Posterior vena cava (tissue), 2 donors: ENCODE measurements at places on chromosomes 7 and 10.

- peak; percentile 63 for DNase-seq
Measured at GRCh38 chr7:2544541-2545188, 10.7 kb downstream of the BRAT1 start.

DNA sequence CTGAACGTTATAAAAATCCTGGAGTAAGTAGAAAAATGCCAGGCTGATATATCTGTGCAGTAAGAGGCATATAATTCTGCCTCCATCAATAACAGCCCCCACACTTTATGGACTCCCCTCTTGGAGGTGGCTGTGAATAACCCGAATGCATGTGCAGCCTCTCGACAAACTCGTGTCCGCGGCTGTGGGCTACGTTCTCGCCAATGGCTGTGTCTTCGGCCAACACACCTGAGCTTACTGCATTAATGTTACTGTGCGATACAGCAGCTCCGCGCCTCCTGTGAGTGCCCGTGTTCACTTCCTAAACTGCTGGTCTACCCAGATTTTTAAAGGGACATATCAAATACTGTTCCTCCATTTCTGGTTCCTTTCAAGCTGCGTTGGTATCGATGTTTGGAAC, 209.4 kb downstream of the ADARB2 start:
- peak; percentile 65 for DNase-seq

DNA sequence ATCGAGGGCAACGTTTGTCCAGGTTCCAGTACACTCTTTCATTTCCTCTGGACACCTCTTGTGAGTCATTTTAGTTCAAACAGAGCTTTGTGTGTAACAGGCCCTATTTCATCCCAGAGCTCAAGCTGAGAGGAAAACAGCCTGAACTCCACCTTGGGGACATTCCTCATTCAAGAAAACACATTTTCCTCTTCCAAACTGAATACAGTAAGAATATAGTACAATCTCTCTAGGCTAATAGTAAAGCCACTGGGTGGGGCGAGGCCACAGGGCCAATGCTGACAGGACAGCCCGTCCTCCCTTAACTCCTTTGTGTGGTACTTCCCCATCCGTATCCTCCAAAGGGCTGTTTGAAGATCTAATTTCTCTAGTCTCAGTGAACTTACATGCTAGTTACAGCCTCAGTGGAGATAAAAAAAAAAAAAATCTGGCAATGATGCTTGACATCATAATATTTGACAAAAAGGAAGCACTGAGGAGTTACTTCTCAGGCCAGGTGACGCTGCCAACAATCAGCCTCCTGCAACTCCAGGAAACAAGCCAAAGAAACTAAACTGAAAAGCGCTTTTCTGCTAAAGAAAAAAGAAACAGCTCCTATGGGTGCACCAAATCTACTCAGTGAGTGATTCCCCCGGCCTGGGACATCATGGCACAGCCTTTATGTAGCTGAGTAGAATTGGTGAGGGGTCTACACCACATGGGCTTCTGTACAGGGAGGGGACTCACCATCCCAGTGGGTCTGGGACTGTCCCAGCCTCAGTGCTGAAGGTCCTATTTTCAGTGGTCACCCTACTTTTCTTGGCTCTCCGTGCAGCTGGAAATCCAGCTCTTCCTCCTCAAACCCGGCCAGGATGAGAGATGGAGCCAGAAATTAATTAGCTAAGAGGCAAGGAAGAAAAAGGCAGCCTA, 238.2 kb upstream of the NEBL start:
- no peak for DNase-seq

- DNase-seq: no peak
Measured at GRCh38 chr10:69290993-69291392, 12.7 kb downstream of the HK1 start.

DNA sequence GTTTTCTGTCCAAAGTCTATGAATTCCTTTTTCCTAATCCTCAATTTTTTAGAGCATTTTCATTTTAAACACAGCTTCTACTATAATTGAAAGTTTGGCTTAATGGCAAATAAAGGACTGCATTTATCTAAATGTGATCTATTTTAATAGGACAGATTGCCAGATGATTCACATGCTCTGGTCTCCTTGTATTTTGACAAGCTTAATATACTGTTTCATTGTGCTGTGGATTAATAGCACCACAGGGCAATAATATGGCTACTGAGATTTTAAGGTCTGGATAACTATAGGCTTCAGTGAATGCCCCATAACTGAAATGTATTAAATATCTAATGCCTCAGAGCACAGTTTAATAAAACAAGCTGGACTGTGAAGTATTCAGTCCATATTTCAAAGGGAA, 1362.8 kb downstream of the XPNPEP1 start:
- no peak for DNase-seq

DNA sequence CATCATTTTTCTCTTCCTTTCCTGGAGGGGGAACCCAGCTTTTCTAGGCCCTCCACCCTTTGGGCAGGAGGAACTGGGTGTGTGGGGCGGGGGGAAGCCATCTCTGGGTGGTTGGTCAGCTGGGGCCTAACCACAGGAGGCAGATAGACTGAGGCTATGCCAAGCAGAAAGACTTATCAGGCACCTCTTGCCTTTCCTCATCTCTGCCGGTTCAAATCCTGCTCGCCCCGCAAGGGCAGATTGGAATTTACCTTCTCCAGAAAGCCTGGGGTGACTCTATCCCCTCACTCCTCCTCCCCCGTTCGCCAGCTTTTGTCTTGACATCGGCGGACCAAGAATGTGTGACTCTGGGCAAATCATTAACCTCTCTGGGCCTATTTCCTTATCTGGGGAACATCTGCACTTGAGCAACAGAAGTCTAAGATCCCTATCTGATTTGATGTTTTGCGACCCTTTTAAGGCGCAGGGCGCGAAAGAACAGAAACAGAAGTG, 584 bp upstream of the GARS1 start:
- DNase-seq: peak; percentile 79

DNA sequence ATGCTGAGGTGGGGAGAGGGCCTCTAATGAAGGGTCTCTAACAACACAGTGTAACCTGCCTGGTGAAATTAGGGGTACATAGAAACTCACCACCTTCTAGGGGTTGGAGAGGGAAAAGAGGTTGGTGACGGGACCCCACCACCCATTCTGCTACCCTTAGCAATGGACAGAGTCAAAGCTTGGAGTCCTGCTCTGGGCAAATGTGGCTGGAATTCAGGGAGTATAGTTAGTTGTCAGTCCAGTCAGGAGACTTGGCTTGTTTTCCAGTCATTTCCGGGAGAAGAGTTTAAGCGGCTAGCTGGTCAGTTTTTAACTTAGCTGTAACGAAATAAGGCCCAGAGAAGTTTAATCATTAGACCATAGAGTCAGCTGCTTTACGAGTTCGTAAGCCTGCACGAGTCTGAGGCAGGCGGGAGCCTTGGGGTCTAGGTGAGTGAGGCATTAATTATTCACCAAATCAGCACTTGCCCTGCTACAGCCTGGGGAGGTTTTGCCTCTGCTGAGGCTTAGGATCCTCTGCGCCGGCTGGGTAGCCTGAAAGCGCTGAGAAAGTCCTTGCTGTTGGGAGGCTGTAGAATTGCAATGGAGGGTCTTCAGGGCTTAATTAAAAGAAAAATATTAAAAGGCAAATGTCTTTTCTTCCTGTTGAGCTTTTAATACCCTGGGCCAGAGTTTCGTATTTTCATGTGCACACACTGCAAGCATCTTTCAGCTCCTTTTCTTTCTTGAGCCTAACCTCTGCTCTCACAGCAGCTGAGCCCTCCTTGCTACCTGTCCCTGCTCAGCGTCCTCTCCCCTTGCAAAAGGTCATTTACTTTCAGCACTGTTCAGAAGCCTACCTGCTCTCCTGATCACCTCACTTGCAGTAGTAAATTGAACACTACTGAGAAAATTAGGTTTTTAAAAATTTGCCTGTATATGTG, 1.5 kb upstream of the LAMB1 start:
- no peak for DNase-seq

DNA sequence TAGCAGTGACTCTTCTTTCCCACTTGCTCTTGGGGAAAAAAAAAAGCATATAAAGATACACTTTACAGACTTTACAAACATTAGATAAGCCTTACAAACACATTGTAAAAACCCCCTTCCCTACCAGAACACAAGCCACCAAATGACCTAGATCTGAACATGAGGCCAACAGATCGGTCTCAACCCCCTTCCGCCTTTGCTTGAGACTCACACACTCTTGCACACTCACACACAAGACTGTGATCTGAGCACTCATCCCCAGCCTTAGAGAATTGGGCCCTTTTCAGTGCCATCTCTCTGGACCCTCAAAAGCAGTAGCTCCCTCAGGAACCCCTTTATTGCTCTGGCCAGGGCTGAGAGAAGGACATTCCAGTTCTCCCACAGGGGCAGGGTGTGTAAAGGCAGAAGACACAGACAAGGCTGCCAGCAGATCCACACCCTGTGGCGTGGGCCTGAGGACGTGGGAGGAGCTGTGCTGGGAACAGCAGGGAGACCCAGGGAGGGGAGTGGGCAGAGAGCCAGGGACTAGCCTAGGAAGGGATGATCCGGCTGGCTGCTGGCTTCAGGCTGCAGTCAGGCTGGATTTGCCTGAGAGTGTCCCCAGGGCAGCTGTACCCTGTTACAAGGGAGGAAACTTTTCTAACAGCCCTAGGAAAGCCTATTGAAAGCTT, 206.7 kb downstream of the KIAA1217 start:
- peak; percentile 94 for DNase-seq

- DNase-seq: peak; percentile 71
Measured at GRCh38 chr7:50676740-50677637, 105.7 kb downstream of the GRB10 start.

DNA sequence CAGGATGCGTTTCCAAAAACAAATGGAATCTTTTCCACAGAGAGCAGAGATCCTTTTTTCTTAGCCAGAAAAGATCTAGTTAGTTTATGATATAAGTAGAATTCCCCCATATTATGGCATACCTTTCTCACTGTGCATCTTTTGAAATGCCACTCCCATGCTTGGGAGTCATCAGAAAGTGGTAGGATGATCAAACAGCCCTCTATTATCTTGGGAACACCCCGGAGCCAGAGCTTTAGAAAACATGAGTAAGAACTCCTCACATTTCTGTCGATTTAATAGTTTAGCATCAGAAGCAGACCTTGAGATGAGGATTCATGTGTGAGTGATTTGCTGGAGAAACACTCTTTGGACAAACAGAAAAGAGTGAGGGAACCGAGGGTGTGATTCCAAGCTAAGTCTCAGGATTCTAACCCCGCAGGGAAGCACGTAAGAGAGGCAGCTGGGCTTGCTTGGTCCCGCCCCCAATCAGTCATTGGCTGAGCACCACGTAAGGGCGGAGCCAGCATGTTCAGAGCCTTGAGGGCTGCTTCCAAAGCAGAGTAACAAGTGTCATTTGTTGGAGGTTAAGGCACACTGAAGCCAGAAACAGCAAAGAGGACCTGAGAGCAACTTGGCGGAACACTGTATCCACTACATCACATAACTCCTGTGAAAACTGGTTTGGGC, 43.7 kb upstream of the NXPH1 start:
- DNase-seq: no peak

DNA sequence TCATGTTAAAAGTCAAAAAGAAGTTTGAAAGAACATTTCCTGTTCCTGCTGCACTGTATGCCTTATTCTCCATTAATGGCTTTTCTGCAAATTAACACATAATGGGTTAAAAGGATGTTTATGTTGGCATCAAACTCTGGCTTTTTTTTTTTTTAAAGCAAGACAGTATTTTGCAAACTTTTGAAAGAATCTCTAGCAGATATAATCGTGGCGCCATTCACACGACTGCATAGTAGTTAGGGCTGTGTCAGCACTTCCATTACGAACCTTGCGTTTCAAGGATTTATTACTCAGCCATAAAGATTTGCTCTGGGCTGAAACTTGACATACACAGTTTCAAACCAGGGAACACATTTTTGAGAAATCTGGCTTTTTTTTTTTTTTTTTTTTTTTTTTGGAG, 207.8 kb downstream of the DYNC1I1 start:
- no peak for DNase-seq

DNA sequence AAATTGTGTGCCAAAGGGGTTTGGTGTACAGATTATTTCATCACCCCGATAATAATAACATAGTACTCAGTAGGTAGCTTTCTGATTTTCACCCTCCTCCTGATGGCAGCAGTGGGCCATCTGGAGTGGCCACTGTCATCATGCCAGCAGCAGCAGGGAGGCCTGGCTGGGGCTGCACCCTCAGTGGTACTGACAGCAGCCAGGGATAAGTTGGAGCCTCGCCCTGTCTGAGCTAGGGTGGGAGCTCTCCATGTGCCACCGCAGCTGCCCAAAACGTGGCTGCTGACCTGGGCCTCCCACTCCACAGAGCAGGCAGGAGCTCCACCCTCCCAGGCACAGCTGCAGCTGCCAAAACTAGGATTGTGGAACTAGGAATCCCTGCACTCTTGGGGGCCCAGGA, 700.8 kb upstream of the KCND2 start:
- peak; percentile 69 for DNase-seq

DNA sequence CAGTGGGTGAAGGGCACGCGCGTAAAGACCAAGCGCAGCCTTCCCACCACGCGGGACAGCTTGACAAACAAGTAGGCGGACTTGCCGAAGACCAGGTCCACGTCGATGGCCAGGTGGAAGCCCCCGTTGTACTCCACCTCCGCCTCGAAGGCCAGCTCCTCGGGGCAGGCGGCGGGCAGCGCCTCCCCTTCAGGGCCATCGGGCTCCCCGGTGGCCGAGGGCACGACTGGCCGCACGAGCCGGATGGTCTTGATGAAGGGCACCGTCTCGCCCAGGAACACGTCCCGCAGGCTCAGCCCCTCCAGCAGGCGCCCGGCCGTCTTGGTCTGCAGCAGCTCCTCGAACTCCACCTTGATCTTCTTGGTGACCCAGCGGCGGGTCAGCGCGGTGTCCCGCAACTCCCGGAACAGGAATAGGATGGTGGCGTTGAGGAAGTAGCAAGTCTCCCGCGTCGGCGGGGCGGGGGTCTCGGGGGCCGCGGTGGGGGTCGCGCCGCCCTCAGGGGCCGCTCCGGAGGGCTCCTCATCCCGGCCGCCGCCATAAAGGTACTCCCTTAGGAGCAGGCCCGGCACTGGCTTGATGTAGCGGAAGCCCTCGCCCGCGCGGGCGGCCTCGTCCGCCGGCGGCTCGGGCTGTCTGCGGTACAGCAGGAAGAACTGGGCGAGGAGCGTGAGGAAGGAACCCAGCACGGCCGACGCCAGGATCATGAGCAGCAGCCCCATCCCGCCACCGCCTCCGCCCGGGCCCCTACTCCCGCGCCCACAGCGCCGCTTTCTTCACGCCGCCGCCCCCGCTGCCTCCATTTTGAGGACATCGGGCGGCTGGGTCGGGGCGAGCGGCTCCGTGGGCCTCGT, 507 bp downstream of the PDZD8 start:
- peak; percentile 89 for DNase-seq

- DNase-seq: no peak
Measured at GRCh38 chr10:31426401-31426800, 107.4 kb downstream of the ZEB1 start.

DNA sequence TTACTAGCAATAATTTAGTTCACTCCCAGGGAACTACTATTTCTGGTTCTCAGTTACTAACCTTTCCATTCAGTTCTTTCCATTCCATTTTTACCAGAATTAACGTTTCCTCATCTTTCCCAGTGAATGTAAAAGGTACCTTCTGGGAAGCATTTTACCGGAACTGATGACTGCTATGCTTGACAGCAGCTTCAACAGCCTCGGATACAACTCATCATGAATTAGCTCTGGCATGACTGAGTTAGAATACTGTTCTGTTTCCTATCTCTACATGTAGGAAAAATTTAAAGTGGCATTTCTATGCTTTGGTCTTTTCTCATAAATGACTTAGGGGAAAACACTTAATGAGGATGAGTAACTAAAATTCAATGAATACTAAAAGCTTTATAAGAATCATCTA, 18.6 kb downstream of the TAS2R41 start:
- DNase-seq: no peak
